ENCODE measurements at places on chromosomes 3 and 15. TPM values are rescaled to one million over a fixed set of nuclear protein-coding genes. Genes with fewer than 3 reads are reported as not detected.

GABRG3 gene
- not detected for total RNA-seq

GPR62 gene
- total RNA-seq, result 0.20 TPM

SCAPER gene
- total RNA-seq, result 6.9 TPM

CSPG5 gene
- total RNA-seq, result not detected

TM4SF18 gene
- 346 TPM for total RNA-seq

GOLGA8G gene
- total RNA-seq, result not detected

KBTBD13 gene
- total RNA-seq, result not detected

SLC12A1 gene
- not detected for total RNA-seq

HYAL1 gene
- total RNA-seq, result 9.8 TPM

BAHD1 gene
- 13.5 TPM for total RNA-seq

AHSG gene
- not detected for total RNA-seq

SLC12A6 gene
- total RNA-seq, result 17.0 TPM

LCTL gene
- total RNA-seq, result not detected

SNRPA1 gene
- 65.8 TPM for total RNA-seq

RHCG gene
- not detected for total RNA-seq

TMEM212 gene
- not detected for total RNA-seq

JMJD7 gene
- total RNA-seq, result 8.9 TPM

FMN1 gene
- under 0.01 TPM for total RNA-seq
